ENCODE measurements at places on chromosomes 11 and 22.

DNA sequence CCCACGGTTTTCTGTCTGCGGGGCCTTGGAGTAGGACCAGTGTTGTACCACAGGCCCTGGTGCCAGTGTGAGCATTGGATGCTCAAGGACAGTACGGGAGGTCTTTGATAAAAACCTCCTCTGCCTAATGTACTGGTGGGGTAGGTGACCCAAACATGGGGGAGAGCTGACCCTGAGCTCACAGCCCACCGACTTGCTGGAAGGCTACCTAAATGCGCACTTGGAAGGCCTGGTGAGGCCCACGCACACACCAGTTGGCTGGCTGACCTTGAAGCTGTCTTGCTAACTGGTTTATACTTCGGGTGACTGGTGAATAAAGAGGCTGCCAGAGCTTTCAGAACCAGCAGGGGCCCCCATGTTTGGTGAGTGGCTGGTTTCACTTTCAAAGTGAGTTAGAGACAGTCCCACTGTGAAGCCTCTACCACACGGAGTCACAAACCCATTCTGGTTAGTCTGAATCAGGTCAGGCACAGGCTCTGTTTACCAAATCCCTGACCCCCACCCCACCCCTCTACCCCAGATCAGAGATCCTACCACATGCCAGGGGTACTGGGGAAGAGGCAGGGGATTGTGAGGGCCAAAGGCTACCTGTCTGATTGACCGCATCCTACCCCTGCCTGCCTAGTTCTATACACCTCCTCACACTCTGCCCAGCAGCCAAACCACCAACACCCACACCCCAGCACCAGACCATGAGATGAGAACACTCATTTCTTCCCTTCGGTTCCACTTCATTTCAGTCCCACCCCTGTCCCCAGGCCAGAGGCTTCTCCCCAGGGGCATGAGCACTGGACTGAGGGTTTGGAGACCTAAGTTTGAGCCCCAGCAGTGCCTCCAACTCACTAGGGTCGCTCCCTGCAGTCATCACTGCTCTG lies 12.7 kb upstream of the IL2RB start:
- peak; percentile 43 for DNase-seq

GRCh38 chr11:14309425-14310192 lies 49.4 kb downstream of the RRAS2 start:
- no peak for DNase-seq

GRCh38 chr11:112630496-112630895 lies 330.7 kb upstream of the NCAM1 start:
- no peak for DNase-seq

DNA sequence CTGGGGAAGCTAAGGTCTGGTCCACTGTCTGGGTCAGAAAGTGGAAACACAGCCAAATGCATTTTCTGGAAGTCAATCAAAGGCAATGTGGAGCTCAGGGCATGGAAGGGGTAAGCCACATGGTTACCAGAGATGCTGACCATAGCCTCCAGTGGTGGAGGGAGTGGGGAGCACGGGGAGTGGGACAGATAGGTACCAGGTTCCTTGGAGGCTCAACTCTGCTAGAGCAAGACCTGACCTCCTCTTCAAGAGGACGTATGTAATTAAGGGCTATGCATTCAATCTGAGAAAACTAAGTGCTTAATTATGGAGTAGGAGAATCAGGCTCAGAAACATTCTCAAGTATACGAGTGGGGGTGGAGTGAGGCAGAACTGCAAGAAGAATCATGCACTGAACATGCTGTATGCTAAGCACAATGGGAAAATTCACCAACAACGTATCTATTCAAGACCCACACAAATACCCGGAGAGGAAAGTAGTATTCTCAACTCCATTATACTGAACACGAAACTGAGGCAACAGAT lies 65.2 kb upstream of the PHOX2A start:
- no peak for DNase-seq

GRCh38 chr11:10268746-10269488 lies 25.1 kb downstream of the SBF2 start:
- DNase-seq: no peak

DNA sequence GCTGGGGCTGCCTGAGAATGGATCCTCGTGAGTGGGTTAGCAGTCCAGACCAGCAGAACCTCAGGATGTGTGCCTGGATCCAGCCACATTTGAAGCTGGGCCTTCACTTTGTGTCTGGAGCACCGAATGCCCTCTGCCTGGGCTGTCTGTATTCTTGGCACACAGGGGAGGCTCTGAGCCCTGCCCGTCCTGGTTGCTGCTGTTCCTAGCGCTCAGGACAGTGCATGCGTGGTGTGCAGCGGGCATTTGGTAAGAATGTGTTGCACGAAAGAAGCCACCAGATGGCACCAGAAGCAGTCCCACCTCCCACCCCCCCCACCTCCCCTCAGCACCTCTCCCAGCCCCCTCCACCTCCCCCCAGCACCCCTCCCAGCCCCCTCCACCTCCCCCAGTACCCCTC lies 4.1 kb upstream of the MAPK11 start:
- DNase-seq: no peak

DNA sequence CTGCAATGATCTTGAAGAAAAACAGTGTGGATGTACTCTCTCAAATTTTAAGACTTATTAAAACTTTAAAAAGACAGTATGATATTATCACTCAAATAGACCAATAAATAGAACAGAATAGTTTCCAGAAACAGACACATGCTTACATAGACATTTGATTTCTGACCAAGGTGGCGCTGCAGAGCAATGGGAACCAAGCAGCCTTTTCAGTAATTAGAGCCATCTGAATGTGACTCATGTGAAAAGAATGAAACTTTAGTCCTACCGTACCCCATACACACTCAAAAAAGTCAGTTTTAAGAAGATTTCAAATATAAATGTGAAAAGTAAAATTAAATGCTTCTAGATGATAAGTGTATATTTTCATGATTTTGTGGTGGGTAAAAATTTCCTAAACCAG lies 74.2 kb upstream of the MS4A8 start:
- no peak for DNase-seq

GRCh38 chr11:107116358-107116757 lies 98.1 kb upstream of the GUCY1A2 start:
- no peak for DNase-seq

GRCh38 chr22:48018346-48018745 lies 1255.9 kb downstream of the TBC1D22A start:
- no peak for DNase-seq

- no peak for DNase-seq
Measured at GRCh38 chr22:22702237-22703202, 58.1 kb downstream of the GGTLC2 start.

- no peak for DNase-seq
Measured at GRCh38 chr22:40739721-40740120, 60.4 kb downstream of the MCHR1 start.

DNA sequence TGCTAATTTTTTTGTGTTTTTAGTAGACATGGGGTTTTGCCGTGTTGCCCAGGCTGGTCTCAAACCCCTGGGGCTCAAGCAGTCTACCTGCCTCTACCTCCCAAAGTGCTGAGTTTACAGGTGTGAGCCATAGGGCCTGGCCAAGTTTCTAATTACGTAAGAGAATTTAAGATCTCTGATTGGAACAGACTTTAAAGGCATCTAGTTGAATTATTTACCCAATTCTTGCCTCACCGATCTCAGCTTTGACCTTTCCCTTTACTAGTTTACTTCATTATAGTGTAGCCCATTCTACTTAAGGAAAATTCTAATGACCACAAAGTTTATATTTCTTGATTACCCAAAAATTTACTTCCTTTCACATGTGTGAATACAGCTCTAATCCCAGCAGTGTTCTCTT lies 81.6 kb downstream of the YAP1 start:
- DNase-seq: no peak

- no peak for DNase-seq
Measured at GRCh38 chr11:30429550-30429949, 106.6 kb downstream of the ARL14EP start.

DNA sequence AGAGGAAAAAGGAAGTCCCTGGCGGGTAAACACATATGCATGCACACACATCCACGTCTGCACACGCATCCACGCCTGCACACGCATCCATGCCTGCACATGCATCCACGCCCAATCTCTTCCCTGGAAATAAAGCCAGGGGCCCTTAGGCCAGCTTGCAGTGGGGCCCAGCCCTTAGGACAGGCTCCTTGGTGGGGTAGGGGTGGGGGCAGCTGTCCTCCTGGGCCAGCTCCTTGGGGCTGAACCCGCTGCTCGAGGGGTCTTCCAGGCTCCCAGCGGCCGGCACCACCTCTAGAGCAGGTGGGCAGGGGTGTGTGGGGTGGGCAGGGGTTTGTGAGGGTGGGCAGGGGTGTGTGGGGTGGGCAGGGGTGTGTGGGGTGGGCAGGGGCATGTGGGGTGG lies 1.9 kb downstream of the C11orf21 start:
- DNase-seq: no peak

- no peak for DNase-seq
Measured at GRCh38 chr11:129766898-129767604, 48.6 kb upstream of the TMEM45B start.

DNA sequence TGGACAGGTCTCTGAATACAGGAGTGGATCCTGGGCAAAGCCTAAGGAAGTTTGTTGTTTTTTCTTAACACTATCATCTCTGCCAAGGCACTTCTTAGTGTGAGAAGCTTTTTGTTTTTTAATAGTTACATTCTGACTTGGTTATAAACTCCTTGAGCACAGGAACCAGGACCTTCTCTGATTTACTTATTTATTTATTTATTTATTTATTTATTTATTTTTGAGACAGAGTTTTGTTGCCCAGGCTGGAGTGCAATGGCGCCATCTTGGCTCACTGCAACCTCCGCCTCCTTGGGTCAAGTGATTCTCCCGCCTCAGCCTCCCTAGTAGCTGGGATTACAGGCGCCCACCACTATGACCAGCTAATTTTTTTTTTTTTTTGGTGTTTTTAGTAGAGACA lies 11.0 kb downstream of the RNF185 start:
- DNase-seq: no peak

DNA sequence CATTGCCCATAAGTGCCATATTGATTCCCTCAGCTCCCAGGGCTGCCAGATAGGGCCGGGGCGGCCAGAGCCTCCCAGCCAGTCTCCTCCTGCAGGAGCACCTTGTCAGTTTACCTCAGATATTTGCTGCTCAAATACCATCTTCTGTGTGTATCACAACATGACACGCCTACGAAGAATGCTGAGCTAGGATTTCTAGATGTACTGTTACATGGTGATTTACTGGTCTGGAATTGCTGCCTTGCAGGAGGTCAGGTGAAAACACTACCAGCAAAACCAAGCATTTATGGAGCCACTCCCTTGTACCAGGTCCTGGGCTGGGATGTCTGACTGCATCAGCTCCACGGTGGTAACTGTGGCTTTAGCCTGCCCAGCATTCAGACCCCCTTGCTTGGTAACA lies 11.8 kb downstream of the MICAL3 start:
- no peak for DNase-seq

GRCh38 chr11:33021501-33021900 lies 5.8 kb downstream of the DEPDC7 start:
- no peak for DNase-seq

- DNase-seq: no peak
Measured at GRCh38 chr22:27405672-27406388, 395.7 kb downstream of the MN1 start.

- DNase-seq: no peak
Measured at GRCh38 chr11:63853476-63853875, 14.6 kb downstream of the MARK2 start.

- DNase-seq: no peak
Measured at GRCh38 chr11:101470881-101471520, 112.8 kb downstream of the TRPC6 start.

DNA sequence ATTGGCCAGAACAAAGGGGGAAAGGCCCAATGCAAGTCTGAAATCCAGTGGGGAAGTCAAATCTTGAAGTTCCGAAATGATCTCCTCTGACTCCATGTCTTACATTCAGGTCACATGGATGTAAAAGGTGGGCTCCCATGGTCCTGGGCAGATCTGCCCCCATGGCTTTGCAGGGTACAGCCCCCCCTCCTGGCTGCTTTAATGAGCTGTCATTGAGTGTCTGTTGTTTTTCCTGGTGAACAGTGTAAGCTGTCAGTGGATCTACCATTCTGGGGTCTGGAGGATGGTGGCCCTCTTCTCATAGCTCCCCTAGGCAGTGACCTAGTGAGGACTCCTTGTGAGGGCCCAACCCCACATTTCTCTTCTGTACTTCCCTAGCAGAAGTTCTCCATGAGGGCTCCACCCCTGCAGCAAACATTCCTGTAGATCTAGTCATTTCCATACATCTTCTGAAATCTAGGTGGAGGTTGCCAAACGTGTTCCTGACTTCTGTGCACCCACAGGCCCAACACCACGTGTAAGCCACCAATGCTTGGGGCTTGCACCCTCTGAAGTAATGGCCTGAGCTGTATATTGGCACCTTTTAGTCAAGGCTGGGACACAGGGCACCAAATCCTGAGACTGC lies 9.3 kb downstream of the CARD18 start:
- no peak for DNase-seq

GRCh38 chr11:86773513-86774252 lies 26.7 kb upstream of the PRSS23 start:
- no peak for DNase-seq

GRCh38 chr11:61341706-61342105 lies 8.7 kb downstream of the TKFC start:
- no peak for DNase-seq

GRCh38 chr11:9826390-9826789 lies 162.5 kb downstream of the SWAP70 start:
- DNase-seq: no peak

DNA sequence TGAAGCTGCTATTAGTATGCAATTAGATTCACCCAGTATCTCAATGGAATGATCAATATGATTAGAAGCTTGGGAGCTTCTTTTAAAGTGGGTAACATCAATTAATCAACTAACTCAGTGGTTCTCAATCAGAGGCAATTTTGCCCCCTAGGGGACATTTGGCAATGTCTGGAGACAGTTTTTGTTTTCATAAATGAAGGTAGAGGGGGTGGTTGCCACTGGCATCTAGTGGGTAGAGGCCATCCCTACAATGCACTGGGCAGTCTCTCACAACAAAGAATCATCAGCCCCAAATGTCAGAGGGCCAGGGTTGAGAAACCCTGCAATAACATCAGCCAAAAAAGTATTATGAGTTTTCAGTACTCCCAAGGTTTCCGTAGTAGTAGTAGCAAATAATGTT lies 5.9 kb upstream of the AMOTL1 start:
- no peak for DNase-seq

GRCh38 chr11:30760345-30760744 lies 174.2 kb upstream of the MPPED2 start:
- no peak for DNase-seq

GRCh38 chr22:20656902-20657836 lies 116.7 kb upstream of the SERPIND1 start:
- DNase-seq: no peak

DNA sequence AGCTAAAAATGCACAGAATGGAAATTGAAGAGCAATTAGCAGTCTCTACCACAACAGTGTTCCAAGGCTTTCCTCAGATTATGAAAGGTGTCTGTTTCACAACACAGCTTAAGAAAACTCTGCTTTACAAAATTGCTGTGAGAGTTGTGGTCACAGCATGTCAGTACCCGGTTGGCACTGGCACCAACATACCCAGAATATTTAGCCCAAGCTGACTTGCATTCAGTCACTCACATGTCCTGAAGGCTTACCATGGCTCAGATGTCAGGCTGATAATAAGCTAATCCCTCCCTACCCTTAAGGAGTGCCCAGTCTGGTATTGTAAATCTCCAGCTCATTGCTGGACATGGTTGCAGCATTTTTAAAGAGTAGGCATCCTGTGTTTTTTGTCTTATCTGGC lies 14.9 kb downstream of the NCR3LG1 start:
- no peak for DNase-seq

All from stimulated activated CD8-positive, alpha-beta memory T cell treated with anti-CD3 and anti-CD28 coated beads, Interleukin-7, amount 100 ng/mL, for 1 hour (primary cell).